NCI-H1930 (cell line): ENCODE measurements at places on chromosomes 1 and 21.

DNA sequence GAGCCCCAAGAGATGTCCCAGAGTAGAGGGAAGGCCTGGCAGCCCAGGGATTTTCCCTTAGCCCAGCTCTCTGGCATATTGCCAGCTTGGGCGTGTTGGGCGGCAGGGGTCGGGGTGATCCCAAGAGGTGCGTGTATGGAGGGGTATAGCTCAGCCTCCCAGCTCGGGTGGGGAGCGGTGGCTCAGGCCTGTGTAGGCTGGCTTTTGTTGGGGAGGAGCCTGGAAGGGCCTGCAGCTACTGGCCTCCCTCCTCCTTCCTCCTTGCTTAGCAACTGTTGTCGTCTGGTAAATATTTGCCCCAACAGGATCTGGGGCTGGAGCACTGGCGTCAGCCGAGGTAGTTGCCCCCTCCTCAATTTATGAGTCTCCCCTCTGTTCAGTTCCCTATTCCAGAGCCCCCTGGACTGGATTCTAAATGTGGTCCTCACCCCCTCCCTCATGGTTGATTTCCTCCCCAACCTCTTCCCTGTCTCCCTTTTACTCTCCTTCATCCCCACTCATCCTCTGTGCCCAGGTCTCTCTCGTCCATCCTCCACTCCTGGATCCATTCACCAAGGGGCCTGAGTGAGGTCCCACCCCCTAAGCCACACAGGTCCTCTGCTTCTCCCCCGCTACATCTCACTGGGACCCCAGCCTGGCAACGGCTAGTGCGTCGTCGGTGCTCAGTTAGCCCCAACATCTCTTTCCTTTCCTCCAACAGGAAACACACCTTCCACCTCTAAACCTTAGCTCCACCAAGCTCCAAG, 10.3 kb upstream of the LMNA start:
- no peak for DNase-seq

GRCh38 chr1:53634571-53634979, 104.4 kb downstream of the GLIS1 start:
- no peak for DNase-seq

DNA sequence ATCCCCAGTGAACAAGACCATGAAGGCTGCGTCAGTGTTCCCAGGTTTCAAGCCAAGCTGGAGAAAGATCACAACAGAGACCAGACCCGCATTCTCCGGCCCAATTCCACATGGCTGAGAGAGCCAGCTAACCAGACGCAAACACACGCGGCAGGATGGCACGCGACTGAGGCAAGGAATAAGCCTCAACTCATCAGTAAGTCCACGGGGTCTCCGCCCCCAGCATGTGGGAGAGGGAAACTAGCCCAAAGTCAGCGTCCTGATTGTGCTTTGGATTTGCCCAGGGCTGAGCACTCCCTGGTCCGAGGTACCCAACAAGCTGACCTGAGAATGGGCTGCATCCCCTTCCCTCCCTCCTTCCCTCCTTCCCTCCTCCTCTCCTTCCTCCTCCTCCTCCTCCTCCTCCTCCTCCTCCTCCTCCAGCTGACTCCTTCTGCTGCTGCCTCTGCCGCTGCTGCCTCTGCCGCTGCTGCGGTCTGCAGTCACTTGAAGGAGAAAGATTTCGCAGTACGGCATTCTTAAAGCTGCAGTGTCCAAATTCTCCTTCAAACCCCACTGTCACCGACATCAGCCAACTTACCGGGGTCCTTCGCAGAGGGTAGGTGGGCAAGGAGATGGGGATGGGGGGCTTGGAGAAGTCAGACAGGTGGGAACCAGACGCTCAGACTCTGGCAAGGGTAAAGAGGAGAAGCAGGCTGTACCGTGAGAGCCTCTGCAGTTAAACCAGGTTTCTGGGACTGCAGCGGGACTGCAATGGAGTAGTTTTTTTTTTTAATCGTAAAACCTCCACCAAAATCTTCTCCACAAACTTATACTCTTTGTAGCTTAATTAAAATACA, 33.0 kb upstream of the H6PD start:
- no peak for DNase-seq

GRCh38 chr1:2961081-2961480, 60.2 kb upstream of the ACTRT2 start:
- no peak for DNase-seq

DNA sequence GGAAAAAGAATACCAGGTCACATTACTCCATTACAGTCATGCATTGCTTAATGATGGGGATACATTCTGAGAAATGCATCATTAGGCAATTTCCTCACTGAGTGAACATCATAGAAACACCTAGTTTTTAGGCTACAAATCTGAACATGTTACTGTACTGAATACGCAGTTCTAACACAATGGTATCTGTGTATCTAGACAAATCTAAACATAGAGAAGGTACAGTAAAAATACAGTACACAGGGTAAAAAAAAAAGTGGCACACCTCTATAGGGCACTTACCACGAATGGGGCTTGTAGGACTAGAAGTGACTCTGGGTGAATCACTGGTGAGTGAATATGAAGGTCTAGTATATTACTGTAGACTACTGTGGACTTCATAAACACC, 115.7 kb downstream of the AKT3 start:
- DNase-seq, result no peak

DNA sequence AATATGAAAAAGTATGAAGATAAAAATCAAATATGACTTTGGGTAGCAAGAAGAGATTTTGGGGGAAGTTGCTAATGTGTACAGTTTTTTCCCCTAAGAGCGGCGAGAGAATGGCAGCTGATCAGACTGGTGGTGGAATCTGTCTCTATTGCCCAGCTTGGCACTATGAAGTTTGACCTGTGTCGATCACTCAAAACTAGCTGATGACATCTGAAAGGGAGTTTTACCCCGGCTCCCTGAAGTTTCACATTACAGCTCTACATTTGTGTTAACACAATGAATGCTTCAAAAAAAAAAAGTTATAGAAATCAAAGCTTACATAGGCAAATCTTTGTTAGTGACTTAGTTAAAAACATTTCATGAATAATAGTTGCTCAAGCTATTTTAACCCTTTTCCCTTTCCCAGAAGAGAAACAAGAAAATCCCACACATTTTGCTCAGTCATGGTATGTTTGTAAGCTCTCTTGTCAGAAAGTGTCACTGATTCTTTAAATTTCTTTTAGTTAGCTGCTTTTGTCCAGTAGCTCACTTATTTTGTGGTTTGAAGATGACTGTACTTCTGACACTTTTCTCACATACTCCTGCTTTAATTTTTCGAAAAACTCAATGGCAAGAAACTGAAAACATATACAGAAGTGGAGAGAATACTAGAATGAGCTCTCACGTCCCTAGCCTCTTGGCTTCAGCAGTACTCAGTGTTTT, 41.3 kb downstream of the DYRK1A start:
- no peak for DNase-seq

DNA sequence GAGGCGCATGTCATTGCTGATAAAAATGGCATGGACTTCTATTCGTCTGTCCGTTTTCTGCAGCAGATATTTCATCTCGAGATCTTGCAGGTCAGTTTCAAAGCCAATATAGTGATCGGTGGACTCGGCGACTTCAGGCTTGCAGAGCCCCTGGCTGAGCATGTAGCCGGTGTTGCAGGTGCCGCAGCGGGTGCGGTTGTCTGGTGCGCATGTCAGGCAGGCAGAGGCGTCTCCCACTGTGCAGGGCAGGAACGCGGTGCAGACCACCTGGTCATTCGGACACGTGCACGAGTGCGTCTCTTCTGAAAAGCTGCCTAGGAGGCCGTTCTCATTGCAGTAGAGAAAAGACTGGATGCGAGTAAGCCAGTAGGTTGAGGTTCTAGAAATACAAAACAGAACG, 378.9 kb downstream of the BRINP3 start:
- DNase-seq, result no peak

- DNase-seq, result no peak
Observed at GRCh38 chr1:218537122-218537913, 192.2 kb downstream of the TGFB2 start.

- no peak for DNase-seq
Observed at GRCh38 chr1:51236531-51237350, 668 bp downstream of the RNF11 start.

- DNase-seq, result no peak
Observed at GRCh38 chr1:228249513-228250305, 41.9 kb downstream of the OBSCN start.

- no peak for DNase-seq
Observed at GRCh38 chr1:101567582-101568189, 330.9 kb downstream of the S1PR1 start.

DNA sequence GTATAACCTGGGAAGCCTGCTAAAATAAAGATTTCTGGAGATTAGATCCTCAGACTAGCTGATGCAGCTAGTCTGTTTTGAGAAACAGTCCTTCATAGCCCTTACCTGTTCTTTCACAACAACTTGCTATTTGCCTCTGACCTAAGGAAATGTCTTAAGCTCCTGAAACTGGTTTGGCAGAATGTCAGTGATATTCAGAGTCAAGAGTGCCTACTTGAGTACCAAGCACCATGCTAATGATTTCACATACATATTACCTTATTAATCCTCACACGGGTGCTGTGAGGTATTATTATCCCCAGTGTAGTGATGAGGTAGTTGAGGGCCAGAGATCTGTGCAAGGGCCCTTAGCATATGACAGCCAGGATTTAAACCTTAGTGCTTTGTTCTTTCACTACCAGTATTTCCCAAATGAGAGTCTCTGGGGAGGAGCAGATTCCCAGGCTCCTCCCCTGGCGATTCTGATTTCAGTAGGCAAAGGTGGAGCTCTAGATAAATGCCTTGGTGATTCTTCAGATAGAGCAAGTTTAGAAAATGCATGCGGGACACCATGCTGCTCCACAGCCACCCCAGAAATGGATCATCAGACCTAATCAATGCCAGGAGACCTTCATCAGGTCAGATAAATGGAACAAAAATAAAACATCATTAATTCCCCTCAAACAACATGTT, 47.4 kb upstream of the WNT2B start:
- DNase-seq, result no peak

DNA sequence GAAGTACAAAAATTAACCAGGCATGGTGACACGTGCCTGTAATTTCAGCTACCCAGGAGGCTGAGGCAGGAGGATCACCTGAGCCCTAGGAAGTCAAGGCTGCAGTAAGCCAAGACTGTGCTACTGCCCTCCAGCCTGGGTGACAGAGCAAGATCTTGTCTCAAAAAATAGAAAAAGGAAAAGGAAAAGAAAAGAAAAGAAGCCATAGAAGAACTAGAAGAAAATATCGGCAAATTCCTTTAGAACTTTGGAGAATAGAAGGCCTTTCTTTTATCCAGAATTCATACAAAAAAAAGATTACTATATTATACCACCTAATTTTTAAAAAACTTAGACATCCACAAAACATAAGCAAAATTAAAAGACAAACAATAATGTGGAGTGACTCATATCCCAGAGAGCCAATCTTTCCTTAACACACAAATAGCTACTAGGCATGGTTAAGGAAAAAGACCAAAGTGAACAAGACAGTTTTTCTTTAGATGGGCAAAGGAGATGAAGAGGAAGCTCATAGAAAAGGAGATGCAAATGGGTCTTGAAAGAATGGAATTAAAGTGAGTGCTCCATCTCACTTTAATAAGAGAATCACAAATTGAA, 251.1 kb upstream of the IRF2BP2 start:
- no peak for DNase-seq
